ENCODE measurements at places on chromosomes 4 and X.

GRCh38 chr4:102761906-102762305 is 1.1 kb upstream of the MANBA start:
- DNase-seq: no peak

DNA sequence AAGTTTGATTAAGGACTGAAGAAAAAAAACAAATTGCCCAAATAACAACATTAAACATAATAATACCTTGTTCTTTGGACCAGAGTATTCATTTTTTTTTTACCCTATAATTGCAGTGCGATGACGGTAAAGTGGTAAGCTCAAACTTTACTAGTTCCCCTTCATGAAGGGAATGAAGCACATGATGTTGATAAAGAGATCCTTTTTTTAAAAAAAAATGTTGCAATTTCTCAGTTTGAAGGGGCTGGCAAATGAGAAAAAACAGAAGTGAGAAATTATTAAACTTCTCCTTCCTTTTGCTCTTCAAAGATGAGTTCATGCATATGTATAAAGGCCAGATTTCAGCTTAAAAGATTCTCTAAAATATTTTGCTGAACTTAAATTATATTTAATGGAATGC is 231.7 kb downstream of the C4orf33 start:
- no peak for DNase-seq

- no peak for DNase-seq
Measured at GRCh38 chrX:47745416-47745815, 86.4 kb upstream of the UXT start.

DNA sequence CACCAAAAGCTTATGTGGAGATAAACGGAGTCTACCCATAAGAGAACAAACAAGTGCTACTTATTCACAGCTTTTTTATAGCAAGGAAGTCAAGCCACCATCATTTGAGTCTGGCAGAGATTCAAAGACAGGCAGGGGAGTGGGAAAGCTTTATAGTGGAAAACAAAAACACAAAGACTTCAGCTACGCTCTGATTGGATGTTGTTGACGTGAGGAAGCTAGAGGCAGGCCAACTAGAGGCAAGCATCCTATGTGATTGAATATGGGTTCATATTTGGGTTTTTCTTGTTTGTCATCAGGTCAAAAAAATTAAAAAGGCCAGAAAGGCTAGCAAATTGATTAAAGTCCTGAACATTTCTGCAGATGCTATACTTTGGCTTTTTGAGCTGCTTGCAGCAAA is 719 bp upstream of the TCEAL4 start:
- no peak for DNase-seq

DNA sequence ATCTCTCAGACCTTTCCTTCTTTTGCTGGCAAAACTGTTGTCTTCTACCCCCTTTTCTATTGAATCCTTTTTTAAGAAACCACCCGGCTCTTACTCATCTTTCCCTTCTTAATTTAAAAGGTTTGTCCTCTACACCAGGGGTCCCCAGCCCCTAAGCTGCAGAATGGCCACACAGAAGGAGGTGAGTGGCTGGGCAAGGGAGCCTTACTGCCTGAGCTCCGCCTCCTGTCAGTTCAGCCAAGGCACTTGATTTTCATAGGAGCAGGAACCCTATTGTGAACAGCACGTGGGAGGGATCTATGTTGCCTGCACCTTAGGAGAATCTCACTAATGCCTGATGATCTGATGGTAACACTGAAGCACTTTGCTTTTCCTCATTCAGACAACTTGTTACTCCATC is 726.3 kb upstream of the INTU start:
- DNase-seq: no peak

- no peak for DNase-seq
Measured at GRCh38 chr4:168540086-168540485, 43.2 kb downstream of the PALLD start.

GRCh38 chr4:15375667-15376066 is 52.2 kb upstream of the C1QTNF7 start:
- no peak for DNase-seq

DNA sequence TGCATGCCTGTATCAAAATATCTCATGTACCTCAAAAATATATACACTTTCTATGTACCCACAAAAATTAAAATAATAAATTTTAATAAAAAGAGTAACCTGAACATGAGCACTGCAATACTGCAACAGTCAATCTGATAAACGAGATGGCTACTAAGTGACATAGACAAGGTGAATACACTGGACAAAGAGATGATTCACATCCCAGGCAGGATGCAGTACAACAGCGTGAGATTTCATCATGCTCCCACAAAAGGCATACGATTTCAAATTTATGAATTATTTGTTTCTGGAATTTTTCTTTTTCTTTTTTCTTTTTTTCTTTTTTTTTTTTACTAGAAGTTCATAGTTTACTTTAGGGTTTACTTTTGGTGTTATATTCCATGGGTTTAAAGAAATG is 12.2 kb upstream of the FGF16 start:
- no peak for DNase-seq

DNA sequence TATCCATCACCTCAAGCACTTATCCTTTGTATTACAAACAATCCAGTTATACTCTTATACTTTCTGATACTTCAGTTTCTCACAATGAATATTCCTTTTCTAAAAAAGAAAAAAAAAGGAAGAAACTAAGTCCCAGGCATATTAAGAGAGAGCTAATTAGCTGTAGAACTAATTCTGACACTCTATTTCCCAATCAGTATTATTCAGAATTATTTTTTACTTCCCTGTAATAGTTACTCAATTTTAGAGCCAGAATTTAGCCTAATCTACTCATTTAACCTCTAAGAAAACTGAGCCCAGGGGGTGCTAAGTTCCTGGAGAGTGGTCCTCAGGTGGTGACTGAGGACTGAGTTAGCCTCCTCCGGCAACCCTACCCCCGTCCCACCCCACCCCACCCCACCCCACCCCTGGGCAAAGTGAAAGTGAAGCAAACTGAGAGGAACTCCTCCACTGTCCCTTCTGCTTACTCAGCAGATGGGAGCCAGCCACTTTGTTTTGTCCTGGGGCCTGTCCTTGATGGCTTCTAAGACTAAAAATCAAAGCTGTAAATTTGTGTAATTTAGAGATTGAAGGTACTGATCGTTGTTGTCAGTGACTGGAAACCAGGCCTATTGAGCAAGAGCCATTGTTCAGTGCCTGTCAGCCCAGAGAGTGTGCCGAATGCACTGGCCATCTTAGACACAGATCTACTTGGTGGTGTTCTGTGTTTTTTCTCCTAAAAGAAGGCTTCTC is 162.1 kb downstream of the CBR4 start:
- DNase-seq: no peak

Data from D341Med (cell line).